ENCODE measurements at places on chromosomes 13 and 19.
A peak's percentile ranks its signal among the peaks of the same experiment; 100 is the strongest.

- no peak for DNase-seq
Measured at GRCh38 chr19:51719251-51719988, 4.4 kb downstream of the HAS1 start.

DNA sequence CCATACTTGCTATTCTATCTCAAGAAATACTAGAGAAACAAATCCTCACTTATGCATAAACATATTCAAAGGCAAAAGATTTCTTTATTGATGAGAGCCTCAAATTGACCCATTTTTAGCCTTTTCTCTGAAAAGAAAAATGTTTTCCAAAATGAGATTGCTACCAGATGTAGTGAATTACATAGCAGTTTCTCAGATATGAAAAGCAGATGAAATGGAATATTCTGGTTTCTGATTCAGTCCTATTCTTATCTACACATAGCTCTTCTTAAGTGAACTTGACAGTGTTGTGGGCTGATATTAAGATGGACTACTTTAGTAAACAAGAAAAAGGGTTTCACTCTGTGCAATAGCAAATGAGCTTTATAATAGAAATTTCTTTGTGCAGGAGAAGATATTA is 183.5 kb downstream of the DNAJC15 start:
- no peak for DNase-seq

- DNase-seq = no peak
Measured at GRCh38 chr13:51643882-51644281, 59.6 kb downstream of the WDFY2 start.

DNA sequence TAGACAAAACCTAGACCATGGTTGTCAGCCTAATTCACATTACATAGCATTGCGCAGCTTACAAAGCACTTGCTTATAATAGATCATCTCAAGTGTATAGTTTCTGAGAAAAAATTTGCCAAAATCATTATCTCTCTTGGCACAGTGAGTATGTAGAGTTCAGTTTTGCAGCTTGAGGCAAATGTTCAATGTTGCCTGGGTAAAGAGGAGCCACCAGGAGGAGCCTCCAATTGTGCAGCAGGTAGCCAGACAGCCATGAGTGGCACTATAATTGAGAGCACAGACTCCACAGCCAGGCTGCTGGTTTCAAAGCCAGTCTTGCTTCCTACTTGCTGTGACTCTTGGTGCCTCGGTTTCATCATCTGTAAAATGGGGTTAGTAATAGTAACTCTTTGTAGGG is 24.0 kb upstream of the OLFM4 start:
- no peak for DNase-seq

DNA sequence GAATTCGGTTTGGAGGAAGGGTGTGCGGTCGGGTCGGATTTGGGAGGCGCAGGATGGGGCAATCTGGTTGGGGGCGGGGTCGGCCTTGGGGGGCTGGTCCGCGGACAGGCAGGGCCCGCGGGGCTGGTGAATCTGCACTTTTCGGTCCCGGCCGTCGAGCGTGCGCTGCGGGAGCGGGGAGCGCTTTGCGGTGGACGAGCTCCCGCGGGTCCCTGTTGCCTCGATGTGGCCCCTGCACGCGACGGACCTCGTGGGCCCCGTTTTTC is 11.9 kb downstream of the PEAK3 start:
- no peak for DNase-seq

DNA sequence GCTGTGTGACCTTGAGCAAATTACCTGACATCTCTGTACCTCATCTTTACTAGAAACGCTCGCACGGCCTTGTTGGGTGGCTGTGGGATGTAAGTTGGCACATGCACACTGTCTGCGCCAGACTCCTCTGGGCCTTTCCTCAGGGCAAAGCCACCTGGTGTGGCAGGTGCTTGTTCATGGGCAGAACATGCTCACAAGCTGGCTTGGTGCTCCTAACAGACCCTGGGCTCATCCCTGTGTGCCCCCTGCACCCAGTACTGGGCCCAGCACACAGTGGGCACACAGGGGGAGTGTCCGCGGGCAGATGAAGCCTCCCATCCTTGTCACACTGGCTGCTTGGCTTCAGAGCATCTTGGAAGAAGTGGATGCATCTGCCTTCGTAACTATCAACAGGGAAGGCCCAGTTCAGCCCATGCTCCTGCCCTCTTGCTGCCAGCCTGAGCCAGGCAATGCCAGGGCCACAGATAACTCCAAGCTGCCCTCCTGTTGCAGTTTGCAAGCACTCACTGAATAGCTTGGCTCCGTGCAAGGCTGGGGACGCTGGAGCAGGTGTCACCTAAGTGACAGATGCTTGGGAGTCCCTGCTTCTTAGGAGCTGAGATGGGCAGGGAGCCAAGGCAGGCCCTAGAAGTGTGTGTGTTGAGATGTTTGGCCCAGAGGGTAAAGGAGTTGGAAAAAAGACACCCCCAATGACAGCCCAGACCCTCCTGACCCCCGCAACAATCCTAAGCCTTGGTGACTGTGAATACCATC is 123.9 kb downstream of the TUBA3C start:
- DNase-seq = no peak

DNA sequence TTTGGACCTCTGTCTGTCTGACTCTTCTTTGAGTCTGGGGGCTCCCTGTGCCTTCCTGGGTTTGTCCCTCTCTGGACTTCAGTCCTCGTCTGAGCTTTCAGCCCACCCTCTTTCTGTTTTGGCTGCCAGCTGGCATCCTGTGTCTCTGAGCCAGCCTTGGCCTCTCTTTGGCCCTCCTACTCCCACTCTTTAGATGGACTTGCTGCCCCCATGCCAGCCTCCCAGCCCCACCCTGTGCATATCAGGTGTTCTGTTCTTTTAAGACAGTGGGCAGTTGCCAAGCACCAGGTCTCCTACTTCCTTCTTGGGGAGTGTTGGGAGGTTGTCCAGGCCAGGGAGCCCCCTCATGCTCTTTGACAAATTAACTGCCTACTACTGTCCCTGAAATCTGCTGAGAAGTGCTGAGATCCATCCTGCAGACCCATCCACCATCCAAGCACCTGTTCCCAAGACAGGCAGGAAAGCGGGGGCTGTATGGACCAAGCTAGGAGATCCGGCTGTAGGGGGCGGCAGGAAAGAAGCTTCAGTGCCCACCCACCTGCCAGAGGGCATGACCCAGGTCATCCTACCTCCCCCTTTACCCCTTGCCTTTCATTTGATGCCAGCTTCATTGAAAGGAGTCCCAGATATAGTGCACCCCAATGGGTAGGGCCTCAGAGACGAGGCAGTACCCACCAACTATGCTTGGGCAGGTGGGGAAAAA is 9.6 kb downstream of the CIC start:
- DNase-seq = no peak

GRCh38 chr13:47546391-47547225 is 454.5 kb downstream of the SUCLA2 start:
- no peak for DNase-seq

DNA sequence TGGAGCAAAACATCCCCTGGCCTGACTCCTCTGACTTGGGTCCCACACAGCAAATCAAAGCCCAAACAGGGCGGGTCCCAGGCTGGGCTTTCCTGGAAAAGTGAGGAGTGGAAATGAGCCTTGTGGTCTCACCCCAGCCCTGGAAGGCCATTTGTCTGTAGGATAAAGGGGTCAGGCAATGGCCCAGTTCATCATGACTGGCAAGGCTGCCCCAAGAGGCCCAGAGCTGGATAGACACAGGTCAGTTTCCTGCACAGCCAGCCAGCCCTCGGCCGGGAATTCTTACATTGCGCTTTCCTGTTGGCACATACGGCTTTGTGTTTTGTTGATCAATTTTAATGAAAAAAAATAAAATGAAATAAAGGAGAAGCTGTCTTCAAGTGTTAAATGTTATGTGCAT is 174.3 kb downstream of the TSHZ3 start:
- no peak for DNase-seq

DNA sequence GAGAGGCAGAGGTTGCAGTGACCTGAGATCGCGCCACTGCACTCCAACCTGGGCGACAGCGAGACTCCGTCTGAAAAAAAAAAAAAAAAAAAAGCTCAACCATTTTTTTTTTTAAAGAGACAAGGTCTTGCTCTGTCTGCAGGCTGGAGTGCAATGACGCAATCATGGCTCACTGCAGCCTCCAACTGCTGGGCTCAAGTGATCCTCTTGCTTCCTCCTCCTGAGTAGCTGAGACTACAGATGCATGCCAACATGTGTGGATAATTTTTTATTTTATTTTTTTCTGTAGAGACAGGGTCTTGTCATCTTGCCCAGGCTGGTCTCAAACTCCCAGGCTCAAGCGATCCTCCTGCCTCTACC is 10.3 kb downstream of the EHD2 start:
- DNase-seq = no peak

DNA sequence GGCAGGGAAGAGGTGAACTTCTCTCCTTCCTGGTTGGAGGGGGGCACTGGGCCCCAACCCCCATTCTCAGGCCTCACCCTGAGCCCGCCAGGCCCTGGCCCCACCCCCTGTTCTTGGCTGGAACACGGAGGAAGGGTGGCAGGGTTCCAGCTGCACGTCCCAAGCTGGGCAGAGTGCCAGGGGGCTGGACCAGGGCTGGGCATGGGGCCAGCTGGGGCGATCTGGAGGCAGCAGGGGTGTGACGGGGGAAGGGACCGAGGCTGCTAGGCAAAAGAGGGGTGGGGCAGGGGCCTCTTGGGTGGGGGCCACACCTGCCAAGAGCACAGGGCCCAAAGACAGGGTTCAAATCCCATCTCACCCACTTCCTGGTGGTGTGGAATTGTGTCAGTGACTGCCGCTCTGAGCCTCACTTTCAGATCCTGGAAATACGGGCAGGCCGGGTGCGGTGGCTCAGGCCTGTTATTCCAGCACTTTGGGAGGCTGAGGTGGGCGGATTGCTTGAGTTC is 2.2 kb downstream of the HIF3A start:
- DNase-seq = peak; percentile 81

DNA sequence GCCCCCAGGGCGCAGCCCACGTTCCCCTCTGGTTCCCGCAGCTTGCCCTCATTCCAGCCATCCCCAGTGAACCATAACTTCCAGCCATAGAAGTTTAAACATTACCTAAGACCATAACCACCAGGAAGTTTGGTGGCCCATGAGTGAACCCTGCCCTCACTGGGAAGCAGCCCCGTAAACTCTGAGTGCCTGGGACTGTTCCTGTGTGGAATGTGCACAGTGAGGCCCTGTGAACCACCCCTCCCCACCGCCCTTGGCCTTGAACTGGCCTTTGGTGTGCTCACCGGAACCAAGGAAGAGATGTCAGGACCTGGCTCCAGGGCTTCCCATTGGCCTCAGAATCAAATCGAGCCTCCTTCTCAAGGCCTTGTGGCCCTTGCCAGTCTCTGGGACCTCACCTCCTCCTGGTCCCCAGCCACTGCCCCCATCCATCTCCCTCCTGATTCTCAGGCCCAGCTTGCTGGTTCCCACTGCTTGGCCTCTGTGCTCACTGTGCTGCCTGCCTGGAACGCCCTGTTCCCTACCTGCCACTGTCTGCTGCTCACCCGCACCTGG is 46.5 kb downstream of the DNM2 start:
- DNase-seq = peak; percentile 77

- no peak for DNase-seq
Measured at GRCh38 chr19:6113616-6114188, 3.4 kb upstream of the RFX2 start.
